Esophagus muscularis mucosa (tissue), 4 donors: ENCODE measurements at places on chromosomes 3 and 15. TPM values are rescaled to one million over a fixed set of nuclear protein-coding genes. Genes with fewer than 3 reads are reported as not detected.

DNA sequence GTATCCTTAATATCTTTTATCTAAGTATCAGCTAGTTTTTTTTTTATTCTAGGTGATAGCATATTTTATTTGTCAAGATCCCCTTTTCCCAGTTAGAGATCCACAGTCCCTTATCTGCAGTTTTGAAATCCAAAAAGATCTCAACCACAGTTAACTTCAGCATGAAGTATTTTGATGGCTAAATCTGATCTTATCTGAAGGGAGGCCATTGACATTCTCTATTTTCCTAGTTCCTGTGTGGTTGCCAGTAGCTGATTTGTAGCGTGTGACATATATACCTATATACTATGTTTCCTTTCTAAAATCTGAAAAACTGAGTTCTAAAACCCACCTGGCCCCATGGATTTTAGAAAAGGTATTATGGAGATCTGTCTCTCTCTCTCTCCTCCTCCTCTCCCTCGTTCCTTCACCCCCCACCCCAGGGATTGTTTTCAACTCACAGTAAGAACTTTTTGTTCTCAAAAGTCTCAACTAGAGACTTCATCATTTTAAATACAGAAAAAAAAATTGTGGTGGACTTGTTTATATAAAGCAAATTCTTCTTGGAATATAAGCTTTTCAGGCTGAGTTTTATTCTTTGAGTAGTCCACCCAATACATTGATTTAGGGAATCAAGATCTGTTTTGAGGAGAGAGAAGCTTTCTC, 12.3 kb downstream of the TCF12 start:
- DNase-seq: no peak

GRCh38 chr3:63795438-63795837, 23.7 kb upstream of the C3orf49 start:
- DNase-seq: no peak

DNA sequence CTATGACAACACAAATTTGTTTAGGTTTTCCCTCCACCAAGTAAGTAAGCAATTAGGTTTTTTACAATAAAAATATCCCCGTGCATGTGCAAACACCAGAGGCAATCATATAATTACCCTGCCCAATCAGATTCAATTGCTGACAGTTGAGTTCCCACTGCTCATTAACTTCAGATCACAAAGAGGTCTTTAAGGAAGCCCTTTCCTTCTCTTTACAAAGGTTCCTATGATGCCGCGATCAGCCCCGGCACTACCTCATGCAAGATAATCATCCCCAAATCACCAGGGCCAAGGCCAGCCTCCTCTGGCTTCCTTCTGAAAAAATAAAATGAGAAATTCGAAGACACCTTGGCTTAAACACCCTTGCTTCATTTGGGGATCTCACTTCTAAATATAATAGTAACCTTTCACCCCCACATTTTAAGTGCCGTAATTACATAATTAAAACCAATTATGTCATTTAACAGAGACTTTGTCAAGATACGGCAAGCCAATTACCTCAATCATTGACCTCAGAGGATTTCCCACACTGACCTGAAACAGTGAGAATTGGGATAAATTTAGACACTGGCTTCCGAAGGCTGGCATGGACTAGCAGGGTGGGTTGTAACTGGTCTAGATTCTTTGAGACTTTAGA, 121.3 kb upstream of the WNT5A start:
- DNase-seq: no peak

The GOLGA6L4 gene
- 0.50 TPM for total RNA-seq
